Thoracic aorta (tissue), 2 donors: ENCODE measurements at places on chromosomes 2 and 18.

DNA sequence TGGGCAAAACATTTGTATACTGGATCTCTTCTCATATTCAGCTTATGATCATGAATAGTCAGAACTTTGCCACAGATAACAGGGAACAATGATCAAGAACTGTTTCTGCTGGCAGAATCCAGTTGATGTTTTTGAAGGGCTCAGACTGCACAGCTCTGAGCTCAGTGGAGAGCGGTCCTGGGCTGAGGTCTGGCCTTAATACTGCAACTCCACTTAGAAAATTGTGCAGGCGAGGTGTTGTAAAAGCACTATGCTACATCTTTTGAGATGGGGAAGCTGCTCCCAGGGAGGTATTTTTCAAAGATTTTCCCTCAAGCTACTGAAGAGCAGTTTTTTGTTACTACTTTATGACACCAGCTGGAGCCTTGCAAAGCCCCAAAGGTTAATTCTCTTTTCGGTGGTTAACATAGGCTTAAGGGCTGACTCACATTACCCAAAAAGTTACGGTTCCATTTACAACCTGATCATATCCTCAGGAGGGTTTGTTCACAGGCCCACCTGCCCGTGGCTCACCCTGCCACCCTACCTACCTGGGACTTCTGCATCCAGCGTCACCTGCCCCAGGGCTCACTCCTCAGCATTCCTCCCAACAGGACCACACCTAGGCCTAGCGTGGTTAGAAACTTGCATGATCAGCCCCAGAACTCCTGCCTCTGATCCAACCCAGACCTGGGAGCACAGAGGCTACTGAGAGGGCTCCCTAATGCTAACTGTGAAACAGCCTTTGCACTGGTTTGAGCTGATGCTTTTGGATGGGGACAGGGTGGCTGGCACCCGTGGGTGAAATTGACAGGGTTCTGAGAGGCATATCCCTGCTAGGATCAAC is 114.4 kb downstream of the NCK2 start:
- no peak for DNase-seq

DNA sequence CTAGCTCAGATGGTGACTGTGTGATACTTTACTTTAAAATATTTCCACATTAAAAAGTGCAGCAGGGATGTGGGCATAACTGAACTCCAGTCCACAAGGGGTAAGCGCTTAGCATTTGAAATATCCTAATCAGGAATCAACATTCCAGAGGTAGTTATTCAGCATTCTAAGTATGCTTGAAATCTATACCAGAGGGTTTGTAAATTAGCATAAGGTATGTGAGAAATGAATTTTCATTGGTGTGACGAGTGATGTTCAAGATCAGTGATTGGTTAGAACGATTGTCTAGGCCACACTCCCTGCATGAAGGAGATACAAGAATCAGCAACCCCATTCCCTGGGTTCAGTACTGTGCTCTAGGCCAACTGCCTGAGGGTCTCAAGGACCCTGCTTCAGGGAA is 42.6 kb downstream of the MAPK4 start:
- DNase-seq = no peak

- no peak for DNase-seq
Measured at GRCh38 chr2:208570851-208571763, 164.5 kb downstream of the PTH2R start.

DNA sequence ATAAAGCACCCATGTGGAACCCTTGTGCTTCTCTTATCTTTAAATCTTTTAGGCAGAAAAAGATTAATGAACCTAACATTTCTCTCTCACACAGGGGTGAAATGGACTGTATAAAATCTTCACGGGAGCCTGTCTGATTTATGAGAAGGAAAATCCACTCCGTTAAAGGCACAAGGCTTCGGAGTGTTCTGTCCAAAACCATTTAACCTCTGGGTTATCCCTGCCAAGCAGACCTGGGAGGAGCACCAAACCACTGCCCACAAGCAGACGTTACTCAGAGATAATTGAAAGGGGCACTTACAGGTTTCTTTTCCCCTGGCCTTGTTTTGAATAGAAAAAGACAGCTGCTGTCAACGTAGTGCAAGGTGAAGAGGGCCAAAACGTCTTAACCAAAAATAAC is 184.4 kb upstream of the DOK6 start:
- DNase-seq = no peak

DNA sequence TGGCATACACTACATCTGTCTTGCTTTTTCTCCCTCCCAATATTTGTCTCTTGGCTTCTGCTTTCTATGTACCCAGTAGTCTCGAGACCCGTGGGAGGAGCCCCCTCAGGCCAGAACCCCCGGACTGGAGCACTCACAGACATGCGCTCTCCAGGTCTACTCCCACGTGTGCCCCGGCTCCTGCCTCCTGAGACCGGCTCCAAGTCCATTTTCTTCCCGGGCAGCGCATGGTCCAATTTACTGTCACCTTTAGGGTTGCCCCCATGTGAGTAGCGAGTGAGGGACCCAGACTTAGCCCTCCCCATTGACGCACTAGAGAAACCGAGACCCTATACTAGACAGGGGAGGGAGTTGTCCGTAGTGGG is 11.8 kb upstream of the TEX51 start:
- DNase-seq = no peak

DNA sequence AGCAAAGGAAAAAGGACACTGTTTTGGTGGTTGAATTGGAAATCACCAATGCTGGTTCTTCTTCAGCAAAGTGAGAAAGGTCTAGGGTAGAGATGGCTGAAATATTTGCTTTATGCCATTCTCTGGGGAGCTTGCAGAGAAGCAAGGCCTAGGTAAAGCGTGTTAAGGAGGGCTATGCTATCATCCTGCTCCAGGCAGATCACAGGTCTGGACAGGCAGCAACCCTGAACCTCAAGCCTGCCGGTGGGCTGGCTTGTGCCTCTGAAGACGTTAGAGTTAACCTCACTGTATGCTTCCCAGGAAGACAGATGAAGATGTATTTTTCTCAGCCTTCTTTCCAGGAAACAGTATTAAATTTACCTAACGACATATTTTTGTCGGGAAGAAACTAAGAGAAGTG is 138.5 kb upstream of the LYPD6 start:
- DNase-seq = no peak

DNA sequence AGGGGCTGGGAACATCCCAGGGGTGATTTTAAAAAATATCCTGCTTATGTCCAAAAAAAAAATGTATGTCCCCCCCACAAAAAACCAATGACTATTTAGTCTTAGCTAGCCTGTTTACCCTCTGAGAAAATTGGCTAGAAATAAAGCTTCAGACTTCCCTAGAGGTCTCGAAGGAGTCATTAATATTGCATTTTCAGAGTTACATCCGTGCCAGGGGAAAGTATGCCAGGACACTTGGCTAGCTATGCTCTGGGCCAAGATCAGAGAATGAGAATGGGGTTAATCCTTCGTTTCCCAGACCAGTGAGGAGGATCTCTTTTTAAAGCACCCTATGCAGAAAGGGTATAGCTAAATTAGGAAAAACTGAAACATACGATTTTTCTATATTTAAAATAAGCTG is 183.6 kb downstream of the MC4R start:
- no peak for DNase-seq

- DNase-seq = no peak
Measured at GRCh38 chr2:109521233-109522062, 92.3 kb downstream of the SEPTIN10 start.

DNA sequence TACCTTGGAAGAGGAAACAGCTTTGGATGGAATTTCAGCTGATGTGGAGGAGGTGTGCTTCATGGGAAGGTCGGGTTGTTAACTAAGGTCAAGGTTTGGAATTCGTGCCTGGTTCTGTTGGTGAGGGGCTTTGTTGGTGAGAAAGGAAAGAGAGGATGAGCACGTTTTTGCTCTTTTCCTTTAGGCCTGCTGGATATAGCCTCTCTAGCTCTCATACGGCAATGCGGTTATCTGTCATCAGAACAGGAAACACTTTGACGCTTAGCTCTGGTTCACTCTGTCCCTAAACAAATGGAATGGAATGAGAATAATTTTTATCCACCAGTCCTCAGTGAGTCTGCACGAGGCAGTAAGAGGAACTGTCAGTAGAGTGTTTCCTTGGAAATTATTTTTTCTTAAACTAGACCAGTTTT is 169.7 kb upstream of the NOSTRIN start:
- DNase-seq = no peak

GRCh38 chr2:237924164-237924534 is 42.7 kb upstream of the UBE2F start:
- no peak for DNase-seq

DNA sequence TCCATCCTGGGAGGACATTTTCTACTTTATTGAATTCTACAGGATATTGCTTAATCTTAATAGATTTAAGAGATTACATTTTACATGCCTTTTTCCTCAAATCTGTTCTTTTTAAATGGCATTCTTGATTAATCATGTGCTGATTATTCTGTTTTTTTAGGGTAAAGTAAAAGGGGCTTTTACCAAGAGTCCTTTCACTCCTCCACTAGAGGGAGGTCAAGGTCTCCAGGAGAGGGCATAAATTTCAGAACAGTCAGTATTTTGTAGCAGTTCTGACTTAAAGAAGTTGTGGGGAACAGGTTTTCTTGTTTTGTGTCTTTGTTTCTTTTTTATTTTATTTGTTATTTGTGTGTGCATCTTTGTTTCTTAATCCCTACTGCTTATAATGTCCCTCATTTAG is 25.4 kb downstream of the WDR75 start:
- DNase-seq = no peak

DNA sequence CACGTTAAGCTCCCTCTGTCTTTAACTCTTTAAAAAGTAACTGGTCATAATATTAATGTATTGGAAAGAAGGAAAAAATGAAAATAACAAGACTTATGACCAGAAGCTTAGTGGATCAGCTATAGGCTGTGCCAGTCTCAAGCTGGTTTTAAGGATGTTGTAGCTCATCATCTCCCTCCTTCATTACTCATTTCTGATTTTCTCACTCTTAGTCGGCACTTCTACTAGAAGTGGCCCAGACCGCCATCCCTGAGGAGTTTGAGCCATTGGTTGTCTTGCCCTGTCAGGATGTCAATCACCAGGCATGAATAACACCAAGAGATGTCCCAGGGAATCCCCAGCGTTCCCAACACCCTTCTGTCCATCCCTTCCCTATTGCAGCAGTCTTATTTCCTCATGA is 151.5 kb downstream of the ASXL3 start:
- DNase-seq = no peak

DNA sequence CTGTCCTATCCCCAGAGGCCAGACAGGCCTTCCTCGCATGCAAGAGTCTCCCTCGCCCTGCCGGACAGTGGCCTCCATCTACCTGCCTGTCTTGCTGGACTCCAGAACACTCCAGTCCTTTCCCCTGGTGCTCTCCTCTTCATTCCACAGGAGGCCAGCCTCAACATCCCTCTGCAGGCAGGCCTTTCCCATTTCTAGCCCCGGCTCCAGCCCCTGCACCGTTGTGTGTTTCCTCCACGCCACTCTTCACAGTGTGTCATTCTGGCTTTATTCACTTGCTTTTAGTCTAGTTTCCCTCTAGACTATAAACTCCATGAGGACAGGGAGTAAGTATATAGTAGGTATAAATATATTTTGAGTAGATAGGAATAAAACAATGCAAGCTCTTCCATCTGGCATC is 81.2 kb downstream of the LOXHD1 start:
- no peak for DNase-seq

GRCh38 chr2:27681841-27682240 is 18.2 kb downstream of the SLC4A1AP start:
- no peak for DNase-seq

- no peak for DNase-seq
Measured at GRCh38 chr2:130728007-130728454, 839 bp upstream of the GPR148 start.

DNA sequence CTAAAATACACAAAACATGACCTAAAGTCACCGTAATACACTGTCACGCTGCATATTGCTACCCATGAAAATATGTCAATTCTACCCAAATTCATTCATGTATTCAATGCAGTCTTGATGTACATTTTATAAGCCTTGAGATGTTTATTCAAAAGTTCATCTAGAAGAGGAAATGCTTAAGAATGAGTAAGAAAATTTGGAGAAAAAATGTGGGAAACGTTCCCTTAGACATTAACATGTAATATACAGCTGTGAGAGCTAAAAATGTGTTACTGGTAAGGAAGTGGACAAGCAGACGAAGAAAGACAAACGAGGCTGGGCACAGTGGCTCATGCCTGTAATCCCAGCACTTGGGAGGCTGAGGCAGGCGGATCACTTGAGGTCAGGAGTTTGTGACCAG is 37.3 kb downstream of the THAP4 start:
- DNase-seq = no peak

GRCh38 chr2:120596191-120596811 is 139.4 kb upstream of the GLI2 start:
- no peak for DNase-seq

DNA sequence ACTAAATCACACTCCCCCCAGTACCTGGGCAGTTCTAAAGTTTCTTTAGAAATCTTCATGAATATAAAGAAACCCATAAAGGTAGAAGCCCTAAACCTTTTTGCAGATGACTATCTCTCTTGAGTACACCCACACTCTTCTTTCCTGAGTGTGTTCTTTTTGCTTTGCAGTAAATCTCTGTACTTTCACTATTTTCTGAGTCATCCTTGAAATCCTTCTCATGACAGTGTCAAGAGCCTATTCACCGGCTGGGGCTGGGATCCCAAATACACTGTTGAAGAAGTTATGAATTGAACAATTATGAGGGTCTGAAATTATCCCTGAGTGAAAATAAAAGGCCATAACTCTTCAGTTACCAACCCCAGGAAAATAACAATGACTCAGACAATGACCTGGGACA is 133.9 kb upstream of the CCDC195 start:
- no peak for DNase-seq
